ENCODE measurements at places on chromosomes 4 and X.

DNA sequence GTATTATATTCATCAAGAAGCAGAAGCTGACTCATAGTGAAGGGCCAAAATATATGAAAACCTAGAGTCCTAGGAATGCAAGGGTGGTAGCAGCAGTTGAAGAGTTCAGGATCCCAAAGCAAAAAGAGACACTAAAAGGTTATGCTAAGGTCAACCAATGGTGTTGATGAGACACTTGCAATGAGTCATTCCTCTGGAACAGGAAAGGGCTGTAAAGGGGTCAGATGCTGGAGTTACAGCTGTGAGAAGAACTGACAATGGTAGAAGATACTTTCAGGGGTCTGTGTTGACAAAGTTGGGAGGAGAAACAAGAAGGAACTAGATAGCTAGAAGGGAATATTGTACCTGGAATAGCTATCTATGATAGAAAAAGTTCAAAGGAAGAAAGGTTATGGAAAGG lies 47.5 kb downstream of the ZGRF1 start:
- DNase-seq = no peak

GRCh38 chr4:125331116-125331515 lies 16.4 kb downstream of the FAT4 start:
- no peak for DNase-seq

- no peak for DNase-seq
These were observed 38.4 kb upstream of the CLNK start for GRCh38 chr4:10722957-10723356.

DNA sequence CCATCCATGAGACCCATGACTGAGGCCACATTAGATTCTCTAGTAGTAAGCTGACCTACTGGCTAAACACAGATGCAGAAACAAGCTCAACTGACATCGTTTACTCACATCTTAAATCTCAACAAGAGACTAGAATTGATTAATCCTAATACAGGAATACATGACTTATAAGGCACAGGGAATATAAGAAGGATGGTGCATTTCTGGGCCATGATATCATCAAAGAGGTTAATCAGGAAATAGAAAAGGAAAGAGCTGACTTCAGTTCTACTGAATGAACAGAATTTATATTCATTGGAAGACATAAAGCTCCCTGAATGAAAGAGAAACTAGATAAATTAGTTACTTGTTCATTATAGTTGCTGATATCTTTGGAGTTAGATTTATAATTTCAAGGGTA lies 1406.5 kb downstream of the STIM2 start:
- no peak for DNase-seq

DNA sequence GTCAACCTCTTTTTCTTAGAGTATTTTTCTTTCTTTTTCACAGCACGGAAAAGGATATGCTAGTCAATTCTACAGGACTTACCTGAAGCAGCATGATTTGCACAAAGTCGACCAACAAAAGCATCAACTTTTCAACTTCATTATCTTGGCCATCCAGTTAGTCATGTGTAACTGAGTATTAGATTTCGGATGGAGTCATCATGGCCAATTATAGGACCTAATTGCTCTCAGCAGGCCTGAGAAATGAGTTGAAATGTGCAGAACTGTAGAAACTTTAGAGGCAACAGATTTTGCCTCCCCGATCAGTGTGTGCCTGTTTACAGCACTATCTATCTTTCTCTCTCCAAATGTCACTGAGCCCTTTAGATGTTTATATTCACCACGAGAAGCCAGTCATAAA lies 41.0 kb downstream of the PCDH10 start:
- DNase-seq = no peak

DNA sequence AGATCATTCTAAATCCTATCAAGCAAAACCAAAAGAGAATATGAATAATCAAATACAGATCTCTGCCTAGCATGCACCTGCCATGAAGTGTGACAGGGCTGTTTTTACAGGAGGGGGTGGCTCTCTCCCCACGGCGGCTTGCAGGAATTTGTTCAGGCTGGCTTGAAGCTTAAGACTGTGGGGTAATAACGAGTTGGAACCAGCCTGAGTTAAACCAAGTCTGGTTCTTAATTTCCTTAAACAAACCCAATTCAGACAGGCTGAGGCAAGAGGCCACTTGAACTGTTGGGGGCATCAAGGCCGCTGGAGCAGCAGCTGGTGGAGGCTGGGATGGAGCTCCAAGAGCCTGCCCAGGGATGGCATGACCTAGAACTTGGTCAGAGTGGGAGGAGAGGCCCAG lies 45.1 kb upstream of the LGI2 start:
- DNase-seq = no peak

- DNase-seq = no peak
These were observed 211.4 kb downstream of the SLIT2 start for GRCh38 chr4:20463176-20463430.

DNA sequence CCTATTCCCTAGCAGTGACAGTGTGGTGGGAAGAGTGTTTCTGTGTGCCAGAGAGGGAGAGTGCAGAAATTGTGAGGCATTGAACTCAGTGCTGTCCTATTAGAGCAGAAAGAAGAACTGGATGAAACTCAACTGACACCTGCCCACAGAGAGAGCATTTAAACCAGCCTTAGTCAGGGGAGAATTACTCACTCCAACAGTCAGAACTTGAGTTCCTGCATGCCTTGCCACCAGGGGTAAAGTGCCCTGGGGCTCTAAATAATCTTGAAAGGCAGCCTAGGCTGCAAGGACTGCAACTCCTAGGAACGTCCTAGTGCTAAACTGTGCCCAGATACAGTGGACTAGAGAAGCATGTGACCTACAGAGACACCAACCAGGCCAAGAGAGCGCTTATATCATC lies 12.8 kb downstream of the CYSLTR1 start:
- no peak for DNase-seq

DNA sequence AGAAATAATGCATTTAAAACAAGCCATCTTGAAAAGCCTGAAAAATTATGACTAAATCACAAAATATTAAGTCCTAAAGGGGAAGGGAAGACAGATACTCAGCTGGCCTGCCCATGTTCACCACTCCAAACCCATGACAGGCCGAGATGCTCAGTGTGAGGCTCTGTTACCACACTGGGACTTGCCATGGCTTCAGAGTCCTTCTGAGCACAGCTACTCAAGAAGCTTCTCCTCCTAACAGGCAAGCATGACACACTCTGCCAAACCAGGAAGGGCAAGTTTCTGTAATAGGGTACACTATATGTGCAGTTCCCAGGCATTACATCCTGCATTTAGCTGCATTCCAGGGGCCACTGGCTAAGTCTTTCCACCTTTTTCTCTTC lies 34.0 kb upstream of the CYBB start:
- DNase-seq = no peak

- DNase-seq = no peak
These were observed 7.3 kb downstream of the REPS2 start for GRCh38 chrX:16953606-16954211.

DNA sequence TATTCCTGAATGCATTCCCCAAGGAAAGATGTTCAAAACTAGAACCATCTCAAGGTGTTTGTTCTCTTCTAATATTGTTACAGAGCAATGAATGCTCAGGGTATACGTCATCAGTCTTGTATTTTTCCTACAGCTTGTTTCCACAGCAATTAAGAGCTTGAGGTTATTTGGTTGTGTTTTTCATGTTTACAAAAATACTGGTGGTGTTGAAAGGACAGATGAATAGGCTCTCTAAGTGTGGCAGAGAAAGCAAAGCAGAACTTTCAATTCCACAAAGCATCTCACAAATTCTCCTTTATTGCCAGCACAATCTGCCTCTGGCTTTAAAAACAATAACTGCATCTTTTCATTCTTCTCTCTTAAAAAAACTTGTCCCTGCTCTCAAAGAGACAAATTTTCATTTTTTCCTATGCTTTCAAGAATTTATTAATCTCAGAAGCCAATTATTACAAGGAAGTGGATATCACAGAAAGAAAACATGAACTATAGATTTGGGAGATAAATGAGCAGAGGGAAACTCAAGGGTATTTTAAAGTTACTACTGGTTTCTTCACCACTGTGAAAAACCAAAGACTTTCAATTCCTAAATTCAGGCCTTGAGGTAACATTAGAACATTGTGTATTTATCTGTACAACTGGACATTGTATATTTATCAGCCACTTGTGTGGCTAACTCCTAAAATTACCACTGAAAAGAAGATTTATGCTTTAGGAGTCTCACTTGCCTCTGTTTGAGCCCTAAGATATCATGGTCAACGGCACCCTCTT lies 49.2 kb downstream of the DDX53 start:
- no peak for DNase-seq

DNA sequence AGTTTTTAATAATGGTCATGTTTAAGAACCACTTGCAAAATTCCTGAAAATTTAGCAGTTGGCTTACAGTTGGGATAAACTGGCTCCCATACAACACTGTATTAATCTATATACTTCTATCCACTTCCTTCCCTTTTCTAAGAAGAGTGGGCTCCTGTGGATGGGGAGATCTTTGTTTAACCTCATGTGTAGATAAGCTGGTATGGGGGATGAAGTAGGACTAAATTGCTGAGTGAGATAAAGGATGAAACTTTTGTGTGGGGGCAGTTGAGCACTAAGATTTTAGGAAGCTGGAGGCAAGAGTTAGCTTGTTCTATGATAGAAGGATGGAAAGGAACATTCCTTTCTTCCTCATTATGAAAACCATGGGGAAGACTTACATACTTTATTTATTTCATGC lies 54.6 kb upstream of the ATP8A1 start:
- DNase-seq = no peak

DNA sequence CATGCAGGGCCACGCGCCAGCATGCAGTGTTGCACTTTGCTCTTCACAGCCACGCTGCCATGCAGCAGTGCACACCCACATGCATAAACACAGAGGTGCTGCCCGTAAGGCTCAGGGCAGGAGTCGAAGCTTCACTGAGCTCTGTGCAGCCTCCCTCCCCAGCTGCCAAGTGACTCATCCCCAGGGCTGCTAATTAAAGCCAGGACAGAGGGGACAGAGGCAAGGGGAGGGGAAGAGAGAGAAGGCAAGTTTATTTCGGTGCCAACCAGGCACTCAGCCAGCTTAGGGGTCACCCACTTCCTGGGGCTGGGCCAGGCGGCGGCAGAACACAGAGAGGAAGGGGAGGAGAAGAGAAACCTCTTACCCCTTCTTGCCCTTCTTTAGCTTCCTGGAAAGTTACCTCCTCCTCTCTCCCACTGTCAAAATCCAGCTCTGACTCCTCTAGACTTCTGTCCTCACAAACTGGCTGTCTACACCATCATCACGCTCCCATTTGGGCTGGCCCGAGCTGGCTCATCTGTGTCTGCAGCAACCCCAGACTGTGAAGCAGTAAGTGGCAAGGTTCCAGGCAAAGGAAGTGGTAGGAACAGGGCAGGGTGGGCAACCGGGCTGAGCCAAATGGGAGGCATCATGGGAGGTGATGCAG lies 6.2 kb upstream of the IQSEC2 start:
- DNase-seq = peak; percentile 42

- no peak for DNase-seq
These were observed 15.8 kb upstream of the SFRP2 start for GRCh38 chr4:153804722-153805121.

- no peak for DNase-seq
These were observed 2.6 kb upstream of the LRAT start for GRCh38 chr4:154741131-154741665.

DNA sequence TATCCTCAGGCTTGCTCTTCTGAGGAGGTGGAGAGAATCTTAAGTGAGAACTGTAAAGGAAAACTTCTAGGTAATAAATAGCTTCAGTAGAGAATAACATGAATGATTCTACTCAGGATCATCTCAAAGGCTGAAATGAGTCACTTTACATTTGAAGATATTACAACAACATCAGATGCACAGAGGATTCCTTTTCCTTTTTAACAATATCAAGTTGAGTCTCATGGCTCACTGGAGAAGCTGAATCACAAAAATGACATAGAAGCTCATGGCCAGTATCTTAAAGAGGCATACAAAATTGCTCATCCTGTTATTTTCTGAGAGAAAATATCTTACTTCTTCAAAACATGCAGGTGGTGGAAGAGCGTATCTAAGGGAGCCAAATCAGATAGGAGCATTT lies 72.5 kb upstream of the EMCN start:
- DNase-seq = no peak

DNA sequence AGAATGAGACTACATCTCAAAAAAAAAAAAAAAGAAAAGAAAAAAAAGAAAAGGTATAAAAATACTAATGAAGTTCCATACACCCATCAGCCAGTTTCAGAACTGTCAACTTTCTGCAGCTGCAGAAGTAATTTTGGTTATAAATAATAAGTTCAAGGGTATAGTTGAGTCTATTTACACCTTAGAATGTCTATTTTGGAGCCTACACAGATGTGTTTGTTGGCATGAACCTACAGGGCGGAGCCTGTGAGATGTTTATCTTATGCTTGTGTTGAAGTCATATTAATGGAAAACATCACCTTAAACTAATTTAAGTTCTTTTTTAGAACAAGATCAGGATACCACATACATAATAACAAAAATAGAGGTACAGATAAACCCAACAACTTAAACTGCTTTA lies 85.8 kb downstream of the RAPGEF2 start:
- DNase-seq = no peak

DNA sequence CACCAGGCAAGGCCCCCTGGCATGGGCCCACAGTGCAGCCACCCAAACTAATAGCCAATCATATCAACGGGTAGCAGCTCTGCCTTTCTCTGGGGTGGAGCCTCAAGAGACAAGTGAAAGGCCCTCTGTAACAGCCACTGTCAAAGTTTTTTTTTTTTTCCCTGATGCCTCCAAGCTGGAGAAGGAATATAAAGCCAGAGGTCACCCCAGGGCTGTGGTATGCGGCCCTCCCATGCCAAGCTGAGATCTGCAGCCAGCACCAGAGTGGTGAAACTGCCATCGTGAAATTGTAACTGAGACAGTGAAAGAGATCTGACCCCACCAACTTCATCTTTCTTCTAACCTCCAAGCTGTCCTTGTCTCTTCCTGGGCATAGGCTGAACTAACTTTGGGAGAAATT lies 407.0 kb downstream of the KLHL4 start:
- no peak for DNase-seq

DNA sequence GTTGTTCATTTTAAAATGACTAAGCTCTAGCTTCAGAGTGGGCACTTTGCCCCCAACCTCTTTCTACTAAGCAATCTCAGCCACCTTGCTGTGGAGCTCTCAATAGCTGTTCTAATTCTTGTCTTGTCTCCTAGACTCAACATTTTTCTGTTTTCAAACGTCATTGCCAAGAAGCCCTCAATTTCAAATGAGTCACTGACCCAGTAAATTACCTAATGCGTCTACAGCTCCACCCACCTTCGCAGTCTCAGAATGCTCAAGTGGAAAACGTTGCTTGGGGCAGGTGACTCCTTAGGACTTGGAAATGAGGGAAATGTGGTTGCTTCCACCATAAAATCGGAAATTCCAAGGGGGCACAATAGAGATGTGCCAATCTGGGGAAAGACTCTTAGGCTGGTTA lies 59.0 kb downstream of the ING2 start:
- peak; percentile 74 for DNase-seq

- no peak for DNase-seq
These were observed 1434.8 kb downstream of the RAPGEF2 start for GRCh38 chr4:160537681-160538080.

Measured in ovary (tissue), 10 donors.